ENCODE measurements at places on chromosomes 2 and 18.

- no peak for DNase-seq
Measured at GRCh38 chr2:3282056-3282998, 95.3 kb downstream of the EIPR1 start.

GRCh38 chr2:205073433-205074020 lies 528.3 kb downstream of the PARD3B start:
- DNase-seq: no peak

DNA sequence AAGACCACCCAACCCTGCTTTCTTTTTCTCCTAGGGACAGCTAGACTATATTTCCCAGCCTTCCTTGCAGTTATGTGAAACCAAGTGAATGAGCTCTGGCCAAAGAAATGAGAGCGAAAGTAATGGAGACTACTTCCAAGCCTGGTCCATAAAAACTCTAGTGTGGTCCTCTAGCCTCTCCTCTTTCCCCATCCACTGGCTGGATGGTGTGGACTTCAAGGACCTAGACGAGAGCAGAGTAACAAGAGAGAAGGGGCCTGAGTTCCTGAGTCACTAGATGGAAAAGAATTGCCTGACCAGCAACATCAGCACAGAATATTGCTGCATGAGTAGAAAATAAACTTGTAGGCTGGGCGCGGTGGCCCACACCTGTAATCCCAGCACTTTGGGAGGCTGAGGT lies 2.9 kb upstream of the TMSB10 start:
- no peak for DNase-seq

DNA sequence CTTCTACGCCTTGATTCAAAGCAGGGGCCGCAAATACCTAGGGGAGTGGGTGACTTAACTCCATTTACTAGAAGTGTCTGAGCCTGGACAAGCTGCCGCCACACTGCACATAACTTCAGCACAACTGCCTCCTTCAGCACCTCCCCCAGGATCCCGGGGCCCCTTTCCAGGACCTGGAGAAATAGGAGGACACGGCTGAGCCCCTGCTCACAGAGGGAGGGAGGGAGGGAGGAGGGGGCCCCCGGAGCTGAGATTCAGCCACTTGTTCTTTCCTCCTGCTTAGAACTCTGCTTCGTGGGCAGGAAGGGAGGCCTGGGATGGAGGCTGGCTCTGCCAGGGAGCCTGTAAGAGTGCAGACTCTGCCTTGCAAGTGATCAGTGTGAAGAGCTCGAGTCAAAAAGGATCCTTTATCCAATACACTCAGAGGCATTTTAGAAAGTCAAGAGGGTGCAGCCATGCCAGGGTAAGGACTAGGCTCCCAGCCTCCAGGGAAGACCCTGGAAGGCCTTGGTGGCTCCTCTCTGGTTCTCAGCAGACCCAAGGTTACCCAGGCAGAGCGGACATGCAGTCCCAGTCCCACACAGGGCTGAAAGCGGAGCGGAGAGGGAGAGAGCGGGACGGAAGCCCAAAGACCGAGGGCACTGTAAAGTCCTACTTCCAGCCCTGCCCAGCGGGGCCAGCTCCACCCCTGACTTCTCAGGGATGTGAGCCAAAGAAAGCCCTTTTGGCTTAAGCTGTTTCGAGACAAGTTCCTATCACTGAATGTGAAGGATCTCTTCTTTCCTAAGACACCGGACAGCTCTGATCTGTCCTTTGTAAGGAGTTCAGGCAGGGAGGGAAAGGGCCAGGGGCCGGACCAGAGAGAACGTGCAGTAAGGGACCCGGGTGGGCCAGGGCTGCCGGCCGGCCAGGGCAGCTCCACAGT lies 8.6 kb upstream of the ARMC9 start:
- no peak for DNase-seq

DNA sequence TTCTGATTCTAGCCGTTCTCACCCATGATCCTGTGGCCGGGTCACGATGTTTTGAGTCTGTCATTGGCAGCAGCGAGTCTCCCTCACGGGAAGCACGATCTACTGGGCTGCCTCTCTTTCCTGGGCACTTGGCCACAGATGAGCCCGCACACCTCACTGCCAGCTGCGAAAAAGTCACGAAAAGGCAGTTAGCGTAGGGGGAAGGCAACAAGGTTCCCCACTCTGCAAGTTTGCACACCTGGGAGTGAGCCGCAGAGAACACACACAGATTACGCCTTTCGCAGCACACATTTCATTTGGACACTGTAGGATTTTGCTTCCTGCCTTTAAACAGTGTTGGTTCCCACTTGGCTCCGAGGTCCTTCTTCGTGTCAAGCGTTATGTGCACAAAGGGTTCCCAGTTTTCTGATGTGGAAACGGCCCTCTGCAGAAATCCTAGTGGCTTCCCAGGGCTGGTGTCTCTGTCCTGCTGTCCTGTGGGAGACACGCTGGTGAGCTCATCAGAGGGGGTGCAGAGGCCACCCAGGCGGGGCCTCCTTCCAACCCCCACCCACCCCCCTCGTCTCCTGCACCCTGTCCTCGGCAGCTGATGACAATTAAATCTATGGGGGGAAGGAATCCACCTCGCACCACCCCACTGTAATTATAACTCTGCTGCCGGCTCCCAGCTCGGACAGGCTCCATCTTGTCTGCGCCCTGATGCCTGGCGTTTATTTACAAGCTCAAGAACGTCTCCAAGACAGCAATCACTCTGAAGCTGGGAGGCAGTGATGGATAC lies 157.3 kb upstream of the SALL3 start:
- no peak for DNase-seq

DNA sequence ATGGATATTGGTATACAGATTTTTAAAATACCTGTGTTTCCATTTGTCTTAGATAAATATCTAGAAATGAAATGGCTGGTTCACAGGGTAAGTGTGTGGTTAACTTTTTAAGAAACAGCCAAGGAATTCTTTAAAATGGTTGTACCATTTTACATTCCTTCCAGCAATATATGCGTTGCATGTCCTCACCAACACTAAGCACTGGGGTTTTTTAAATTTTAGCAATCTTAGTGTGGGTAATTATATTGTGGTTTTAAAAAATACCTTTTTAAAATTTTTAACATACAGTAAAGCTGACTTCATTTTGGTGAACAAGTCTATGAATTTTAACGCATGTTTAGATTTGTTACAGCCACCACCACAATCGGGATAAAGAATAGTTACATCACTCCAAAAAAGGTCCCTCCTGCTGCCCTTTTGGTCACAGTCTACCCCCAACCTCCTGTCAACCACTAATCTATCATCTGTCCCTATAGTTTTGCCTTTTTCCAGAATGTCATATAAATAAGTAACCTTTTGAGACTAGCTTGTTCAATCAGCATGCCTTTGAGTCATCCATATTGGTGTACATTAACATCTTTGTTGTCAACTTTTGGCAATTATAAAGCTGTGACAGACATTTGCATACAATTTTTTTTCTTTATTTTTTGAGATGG lies 128.1 kb upstream of the MSTN start:
- DNase-seq: no peak

DNA sequence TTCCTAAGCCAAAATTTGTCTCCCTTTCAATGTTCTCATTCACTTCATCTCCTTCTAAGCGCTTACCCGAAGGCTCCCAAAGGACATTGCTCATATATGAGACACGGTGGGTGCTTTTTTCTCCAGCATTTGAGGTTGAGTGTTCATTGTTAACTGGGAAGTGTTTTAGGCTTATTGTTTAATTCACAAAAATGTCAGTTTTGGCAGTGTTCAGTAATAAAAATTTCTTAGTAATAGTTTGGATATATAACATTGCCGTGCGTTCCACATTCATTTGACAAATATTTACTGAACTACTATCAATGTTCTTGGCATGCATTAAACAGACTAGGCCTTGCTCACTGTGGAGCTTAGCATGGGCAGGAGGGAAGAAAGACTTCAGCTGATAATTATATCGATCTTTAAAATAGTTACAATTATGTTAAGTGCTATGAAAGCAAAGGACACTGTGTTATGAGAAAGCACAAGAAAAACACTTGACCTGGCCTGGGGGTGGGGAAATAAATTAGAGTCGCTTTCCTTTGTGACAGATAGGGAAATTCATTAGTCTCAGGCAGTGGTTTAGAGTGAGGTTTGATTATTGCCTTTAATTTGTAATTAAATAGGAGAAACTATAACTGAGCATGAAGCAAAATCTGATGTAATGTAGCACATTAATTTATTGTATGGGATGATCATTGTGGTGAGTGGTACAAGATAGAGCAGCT lies 82.2 kb upstream of the DOCK10 start:
- DNase-seq: no peak

DNA sequence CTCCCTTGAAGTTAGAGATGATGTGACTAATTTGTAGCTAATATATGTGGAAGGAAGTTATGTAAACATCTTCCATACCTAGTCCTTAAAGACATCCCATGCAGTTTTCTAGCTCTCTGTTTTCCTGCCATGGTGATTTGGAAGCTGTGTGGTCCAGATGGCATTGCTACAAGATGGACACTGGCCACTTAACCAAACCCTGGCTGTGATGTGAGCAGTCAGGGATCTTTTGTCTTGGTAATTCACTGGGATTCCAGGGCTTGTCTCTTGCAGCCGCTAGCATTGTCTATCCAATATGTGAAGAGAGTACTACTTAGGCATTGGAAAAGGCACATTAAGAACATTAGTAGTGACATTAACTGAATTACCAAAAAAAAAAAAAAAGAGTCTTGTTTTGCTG lies 139.9 kb upstream of the DOCK10 start:
- DNase-seq: no peak

DNA sequence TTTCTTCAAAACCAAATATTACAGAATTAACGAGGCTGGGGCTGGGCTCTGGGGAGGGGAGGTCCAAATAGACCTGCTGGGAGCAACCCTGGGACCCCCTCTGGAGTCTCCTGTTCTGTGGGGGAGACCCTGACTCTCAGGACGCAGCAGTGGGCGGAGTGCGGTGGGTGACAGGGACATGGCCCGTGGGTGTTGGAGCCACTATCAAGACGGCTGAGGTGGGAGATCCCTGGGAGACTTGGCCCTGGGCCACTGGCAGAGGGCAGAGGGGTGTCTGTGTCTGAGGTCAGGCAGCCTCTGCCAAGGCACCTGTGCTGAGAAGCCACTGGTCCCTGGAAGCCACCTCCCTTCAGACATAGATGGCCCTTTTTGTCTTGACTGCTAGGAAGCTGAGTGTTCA lies 79.5 kb upstream of the CTDP1 start:
- DNase-seq: no peak

DNA sequence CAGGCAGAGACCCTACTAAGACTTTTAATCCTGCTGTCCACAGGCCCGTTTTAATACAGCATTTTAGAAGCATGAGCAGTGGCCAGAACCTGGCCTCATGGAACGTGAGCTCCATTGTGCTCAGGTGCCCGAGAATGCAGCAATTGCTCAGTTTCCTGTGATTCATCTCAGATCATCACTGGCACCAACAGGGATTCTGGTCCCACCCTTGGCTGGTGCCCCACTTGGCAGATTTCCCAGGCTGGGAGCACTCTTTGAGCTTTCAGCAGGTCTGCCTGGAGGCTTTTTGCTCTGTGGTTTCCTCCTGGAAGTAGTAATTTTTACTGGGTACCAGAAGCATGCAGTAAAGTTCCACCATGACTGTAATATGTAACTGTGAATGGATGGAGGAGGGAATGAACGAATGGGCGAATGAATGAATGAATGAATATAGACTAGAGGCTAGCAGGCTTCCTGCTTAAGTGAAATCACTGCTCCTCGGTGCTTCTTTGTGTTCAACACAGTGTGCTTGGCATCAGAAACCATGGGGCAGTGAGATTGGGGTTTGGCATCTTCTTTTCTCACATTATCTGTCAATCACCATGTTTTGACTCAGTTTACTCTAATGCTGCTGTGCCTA lies 312.9 kb downstream of the PRKCE start:
- DNase-seq: no peak

DNA sequence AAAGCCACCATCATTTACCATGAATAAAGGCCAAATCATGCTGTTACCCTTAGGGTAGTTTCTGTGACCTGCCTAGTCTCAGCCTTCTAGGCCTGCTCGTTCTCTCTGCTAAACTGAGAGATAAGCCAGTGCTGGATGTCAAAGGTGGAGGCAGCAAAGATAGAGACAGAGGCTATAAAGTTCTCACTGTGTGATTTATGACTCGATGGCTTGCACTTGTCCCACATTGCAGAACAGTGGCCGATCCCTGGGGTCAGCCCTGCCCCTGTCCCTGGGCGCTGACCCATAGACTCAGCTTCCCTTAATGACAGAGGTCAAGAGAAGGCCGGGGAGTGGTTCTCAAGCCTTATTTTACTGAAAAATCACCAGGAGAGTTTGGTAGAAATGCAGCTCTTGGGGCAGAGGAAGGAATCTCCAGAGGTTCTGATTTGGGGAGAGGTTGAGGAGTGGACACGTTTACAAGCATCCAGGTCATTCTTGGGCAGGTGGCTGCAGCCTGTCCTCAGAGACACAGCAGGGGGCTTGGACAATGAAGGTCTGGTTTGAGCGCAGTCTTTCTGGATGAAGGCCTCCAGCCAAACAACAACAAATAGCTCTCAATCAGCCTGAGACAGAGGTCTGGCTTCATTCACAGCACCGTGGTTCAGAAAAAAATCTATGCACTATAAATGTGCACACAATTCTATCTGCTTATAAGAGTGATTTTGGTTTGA lies 143.5 kb downstream of the ACKR3 start:
- DNase-seq: no peak

GRCh38 chr2:237669628-237670392 lies 42.4 kb downstream of the LRRFIP1 start:
- DNase-seq: no peak

GRCh38 chr2:67322353-67323001 lies 74.7 kb upstream of the ETAA1 start:
- DNase-seq: peak; percentile 25

DNA sequence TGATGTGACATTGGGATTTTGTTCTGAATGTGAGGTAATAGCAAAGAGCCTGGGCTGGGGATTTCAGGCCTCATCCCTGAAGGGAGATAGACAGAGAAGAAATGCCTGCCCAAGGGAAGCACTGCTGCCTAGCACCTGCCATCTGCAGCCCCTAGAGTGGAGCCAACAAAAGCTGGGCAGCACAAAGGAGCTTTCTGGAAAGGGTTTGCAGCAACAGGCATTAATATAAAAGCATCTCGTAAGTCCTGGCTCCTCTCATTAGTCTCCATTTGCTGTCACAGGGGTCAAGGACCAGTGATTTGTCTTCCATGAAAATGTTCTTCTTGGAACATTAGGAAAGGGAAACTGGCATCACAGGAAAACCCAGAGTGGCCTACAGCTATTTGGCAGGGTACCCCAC lies 157.2 kb upstream of the SLC14A2 start:
- DNase-seq: no peak

GRCh38 chr18:8874872-8875271 lies 169.5 kb downstream of the MTCL1 start:
- DNase-seq: no peak

GRCh38 chr2:74028741-74029140 lies 44.0 kb downstream of the TET3 start:
- no peak for DNase-seq

GRCh38 chr2:71926876-71927756 lies 220.5 kb downstream of the CYP26B1 start:
- peak; percentile 0 for DNase-seq

- DNase-seq: no peak
Measured at GRCh38 chr2:201854841-201855240, 48.5 kb downstream of the CDK15 start.

- no peak for DNase-seq
Measured at GRCh38 chr2:203951366-203951902, 14.9 kb downstream of the ICOS start.
